ENCODE measurements at places on chromosomes 4 and X.

GRCh38 chr4:7194251-7195140 is 2.2 kb downstream of the SORCS2 start:
- no peak for DNase-seq

- no peak for DNase-seq
These were observed 599 bp upstream of the IL2RG start for GRCh38 chrX:71111921-71112431.

- DNase-seq = no peak
These were observed at the start of gene SMAD1 for GRCh38 chr4:145481164-145481941. Gene SMAD1 (plus strand): TSS chr4:145481853. CDS start chr4:145514614, 32,761 bp downstream.

DNA sequence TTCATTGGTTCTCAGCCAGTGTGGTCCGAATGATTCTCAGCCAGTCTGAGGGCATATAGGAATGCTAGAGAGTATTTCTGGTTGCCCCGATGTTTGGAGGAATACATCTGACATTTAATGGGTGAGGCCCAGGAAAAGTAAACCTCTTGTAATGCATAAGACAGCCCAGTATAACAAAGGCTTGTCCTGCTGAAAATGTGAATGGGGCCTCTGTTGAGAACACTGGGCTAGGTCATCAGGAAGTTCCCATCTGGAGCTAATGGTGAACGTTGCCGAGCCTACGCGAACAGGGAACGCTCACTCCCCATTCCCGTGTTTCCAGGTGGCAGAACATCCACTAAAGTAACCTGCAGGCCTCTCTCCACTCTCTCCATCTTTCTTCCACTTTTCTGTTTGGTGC is 132.0 kb upstream of the CLNK start:
- no peak for DNase-seq

- no peak for DNase-seq
These were observed 26.7 kb upstream of the TEC start for GRCh38 chr4:48296365-48296764.

GRCh38 chr4:173281406-173282255 is 52.5 kb downstream of the HMGB2 start:
- no peak for DNase-seq

GRCh38 chr4:89129080-89129640 is 17.8 kb downstream of the TIGD2 start:
- DNase-seq = no peak

- DNase-seq = no peak
These were observed 27.4 kb upstream of the CAMK2D start for GRCh38 chr4:113788888-113789287.

GRCh38 chrX:24020306-24020876 is 6.6 kb downstream of the KLHL15 start:
- no peak for DNase-seq

GRCh38 chr4:73230865-73231517 is 27.6 kb downstream of the ANKRD17 start:
- DNase-seq = no peak

DNA sequence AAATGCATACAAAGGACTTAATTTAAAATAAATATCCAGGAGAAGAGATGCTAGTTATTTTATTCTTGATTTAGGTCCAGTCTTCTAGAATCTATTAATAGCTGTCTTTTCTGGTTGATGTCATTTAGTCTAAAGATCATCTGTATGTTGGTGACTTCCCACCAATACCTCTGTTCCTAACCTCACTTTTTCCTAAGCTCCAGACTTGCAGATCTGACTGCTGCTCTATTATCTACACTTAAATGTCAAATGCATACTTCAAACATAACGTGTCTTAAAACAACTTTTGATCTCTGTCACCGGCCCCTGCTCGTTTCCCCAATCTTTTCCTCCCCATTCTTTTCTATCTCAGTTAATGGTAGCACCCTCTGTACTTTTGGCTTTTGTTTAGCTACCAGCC is 133.3 kb downstream of the STIM2 start:
- no peak for DNase-seq

DNA sequence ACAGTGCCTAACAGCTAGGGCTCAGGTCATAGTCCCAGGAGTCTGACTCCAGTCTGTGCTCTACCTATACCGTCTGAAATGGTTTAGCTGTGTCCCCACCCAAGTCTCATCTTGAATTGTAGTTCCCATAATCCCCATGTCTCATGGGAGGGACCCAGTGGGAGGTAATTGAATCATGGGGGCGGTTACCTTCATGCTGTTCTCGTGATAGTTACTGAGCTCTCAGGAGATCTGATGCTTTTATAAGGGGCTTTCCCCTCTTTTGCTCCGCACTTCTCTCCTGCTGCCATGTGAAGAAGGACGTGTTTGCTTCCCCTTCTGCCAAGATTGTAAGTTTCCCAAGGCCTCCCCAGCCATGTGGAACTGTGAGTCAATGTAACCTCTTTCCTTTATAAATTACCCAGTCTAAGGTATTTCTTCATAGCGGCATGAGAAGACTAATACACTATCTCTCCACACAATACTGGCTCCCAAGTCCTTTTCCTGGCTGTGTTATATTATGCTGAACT is 110.8 kb downstream of the AFAP1 start:
- DNase-seq = no peak

GRCh38 chrX:43898406-43899035 is 16.3 kb upstream of the MAOB start:
- no peak for DNase-seq

DNA sequence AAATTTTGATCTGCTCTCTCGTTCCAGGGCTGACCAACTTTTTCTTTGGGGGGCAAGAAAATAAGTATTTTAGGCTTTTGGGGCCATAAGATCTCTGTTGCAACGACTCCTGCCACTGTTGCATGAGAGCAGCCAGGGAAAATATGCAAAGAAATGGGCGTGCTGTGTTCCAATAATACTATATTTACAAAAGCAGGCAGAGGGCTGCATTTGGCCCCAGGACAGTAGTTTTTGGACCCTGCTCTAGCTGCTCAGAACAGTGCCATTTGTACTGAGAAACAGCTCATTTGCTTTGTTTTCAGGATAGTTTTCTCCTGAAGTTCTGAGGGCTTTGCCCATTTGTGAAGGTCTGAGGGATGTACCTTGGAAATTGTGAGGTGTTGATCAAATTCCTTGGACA is 135.1 kb upstream of the MBNL3 start:
- DNase-seq = no peak

GRCh38 chr4:109041463-109042360 is 260.7 kb downstream of the COL25A1 start:
- no peak for DNase-seq

DNA sequence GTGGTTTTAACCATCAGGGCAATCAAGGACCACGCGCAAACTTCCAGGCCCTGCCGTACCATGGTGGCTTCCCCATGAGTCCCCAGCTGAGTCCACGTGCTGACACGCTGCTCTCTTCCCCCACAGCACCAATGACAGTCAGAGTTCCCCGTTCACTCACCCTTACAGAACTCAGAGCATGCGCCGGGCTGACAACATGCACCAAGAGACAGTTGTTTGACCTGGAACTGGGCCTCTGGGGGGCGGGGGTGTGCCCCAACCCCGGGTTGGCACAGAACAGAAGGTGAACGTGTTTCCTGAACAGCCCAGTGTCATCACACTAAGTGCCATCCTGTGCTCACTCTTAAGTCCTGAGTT is 29.4 kb downstream of the IRF2 start:
- no peak for DNase-seq

DNA sequence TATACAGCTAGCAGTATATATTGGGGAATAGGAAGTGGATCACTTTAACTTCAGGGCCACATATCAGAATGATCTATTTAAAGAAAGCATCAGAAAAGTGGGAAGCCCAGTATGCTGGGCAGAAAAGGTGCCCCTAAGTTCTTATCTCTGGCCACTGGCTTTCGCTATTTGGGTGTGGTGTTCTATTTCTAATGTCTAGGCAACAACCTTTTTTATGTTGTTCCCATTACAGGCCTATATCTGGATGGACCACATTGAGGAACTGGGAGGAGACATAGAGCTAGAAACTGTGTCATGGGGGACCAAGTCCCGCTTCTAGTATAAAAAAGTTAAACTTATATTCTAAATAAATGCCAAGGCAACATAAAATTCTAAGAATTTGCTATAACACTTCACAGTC is 935.6 kb downstream of the PDHA2 start:
- no peak for DNase-seq

DNA sequence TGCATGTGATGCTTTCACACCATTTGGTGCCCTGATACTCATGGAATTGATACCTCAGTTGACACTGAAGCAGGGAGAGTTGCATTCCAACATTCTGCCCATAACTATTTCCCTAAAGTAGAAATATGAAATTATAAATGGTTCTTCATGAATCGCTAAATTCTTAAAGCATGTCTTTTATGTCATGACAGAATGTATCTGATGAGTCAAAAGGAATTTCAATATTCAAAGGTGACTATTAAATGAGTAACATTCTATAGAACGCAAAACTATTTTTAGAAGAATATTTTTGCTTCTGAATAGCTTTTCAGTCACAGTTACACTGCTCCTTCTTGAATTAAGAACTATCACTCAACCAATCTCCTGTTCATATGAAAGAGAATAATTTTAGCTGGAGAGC is 152.8 kb downstream of the ADGRA3 start:
- no peak for DNase-seq

GRCh38 chr4:138190452-138190858 is 51.7 kb downstream of the SLC7A11 start:
- DNase-seq = no peak

GRCh38 chr4:83013420-83013867 is 2.8 kb upstream of the LIN54 start:
- DNase-seq = no peak

- DNase-seq = no peak
These were observed 42.4 kb upstream of the MYOZ2 start for GRCh38 chr4:119093042-119093827.

DNA sequence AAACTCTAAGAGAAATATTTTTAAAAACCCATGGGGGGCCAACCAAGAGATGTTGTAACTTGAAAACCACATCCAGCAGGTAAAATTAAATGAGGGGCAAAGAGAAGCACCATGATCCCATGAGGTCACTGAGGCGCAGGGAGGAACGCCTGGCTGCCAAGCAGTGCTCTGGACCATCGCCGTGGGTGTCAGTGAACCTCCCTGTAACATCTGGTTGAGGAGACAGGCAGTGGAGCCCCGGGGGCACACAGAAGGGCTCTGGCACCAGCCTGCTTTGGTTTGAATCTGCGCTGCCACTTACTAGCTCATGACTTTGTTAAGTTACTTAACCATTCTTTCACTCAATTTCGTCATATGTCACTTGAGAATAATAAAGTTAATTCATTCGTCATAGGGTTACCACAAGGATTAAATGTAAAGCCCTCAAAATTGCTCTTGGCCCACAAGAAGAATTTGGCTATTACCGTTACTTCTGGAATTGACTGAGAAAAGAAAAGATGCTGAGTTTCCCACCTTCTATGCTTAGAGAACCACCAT is 41.6 kb upstream of the SLC25A4 start:
- DNase-seq = no peak

- no peak for DNase-seq
These were observed 136.0 kb upstream of the HPGD start for GRCh38 chr4:174658246-174658645.

GRCh38 chr4:8422327-8422726 is 18.2 kb downstream of the ACOX3 start:
- DNase-seq = no peak

DNA sequence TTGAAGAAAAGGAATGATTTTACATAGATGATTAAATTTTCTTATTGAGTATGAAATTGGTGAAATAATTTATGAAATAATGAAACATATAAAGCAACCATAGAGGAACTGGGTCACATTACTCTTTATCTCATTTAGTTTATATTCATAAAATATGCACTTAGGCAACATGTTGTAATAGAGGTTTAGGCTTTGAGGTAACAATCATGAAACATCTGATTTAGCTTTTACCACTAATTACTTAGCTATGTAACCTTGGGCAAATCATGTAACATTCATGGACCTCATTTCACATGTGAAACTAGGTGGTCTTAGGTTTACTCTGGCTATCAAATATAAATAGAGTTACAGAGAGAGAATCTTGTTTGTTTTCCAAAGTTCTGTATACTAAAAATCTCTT is 54.5 kb upstream of the SMARCA5 start:
- DNase-seq = no peak

DNA sequence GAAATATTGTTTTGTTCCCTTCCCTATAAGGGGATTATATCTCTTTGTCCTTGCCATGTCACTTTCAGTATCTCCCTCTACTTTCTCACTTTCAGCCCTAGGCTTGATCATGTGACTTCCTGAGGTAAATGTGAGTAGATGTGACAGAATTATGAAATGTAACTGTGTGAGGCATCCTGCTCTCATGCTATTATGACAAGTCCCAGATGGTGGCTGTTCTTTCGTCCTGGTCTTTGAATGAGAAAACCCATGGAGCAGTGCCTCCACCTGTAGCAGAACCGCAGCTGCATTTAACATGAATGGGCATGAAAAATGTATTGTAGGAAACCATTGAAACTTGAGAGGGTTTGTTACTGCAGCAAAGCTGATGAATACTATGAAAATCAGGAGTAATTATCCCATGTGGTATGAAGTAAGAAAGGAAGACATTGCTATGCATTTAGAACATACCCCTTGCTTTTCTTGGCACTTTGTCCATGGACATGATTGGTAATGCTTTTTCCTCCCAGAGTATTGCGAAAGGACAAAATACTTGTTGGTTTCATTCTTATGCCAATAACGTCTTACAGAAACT is 202.2 kb upstream of the GPRIN3 start:
- no peak for DNase-seq

DNA sequence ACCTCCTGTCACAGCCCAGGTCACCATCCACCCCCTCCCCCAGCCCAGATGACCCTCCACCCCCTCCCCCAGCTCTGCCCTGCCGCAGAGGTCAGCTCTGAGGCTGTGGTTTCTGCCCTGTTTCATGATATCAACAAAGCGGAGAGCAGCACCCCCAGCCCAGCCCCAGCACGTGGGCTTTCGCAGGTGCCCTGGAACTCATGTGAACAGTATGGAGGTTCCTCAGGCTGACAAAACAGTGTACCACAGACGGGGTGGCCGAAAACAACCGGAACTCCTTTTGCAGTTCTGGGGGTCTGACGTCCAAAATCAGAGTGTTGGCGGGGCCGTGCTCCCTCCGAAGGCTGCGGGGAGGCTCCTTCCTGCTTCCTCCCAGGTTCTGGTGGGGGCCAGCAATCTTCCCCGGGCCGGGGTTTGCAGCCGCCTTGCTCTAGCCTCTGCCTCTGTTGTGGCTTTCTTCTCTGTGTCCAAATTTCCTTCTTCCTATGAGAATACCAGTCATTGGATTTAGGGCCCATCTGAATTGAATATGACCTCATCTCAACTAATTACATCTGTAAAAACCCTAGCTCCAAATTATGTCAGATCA is 7.9 kb upstream of the PSAPL1 start:
- no peak for DNase-seq

- DNase-seq = no peak
These were observed 12.5 kb downstream of the KLHL15 start for GRCh38 chrX:24014388-24015018.

DNA sequence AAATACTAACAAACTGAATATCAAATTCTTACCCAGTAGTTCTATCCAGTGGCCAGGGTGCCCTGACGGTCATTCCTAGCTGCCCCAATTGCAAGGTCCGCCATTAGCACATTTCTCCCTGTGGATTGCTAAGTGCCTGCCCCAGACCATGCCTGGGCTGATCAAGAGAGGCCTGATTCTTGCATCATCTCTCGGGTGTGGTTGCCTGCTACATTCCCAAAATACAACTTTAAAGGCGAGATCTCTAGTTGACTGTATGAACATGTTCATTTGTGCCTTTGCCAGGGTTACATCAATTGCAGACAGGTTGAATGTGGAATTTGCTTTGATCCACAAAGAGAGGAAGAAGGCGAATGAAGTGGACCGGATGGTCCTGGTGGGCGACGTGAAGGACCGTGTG is 28.0 kb downstream of the PRPS2 start:
- no peak for DNase-seq

- DNase-seq = no peak
These were observed 391.9 kb downstream of the KCTD8 start for GRCh38 chr4:44056721-44057151.

GRCh38 chrX:71504346-71504745 is 28.6 kb upstream of the OGT start:
- DNase-seq = no peak

Data from cerebellar nuclear complex (tissue), 1 donor.